Chondrocyte (in vitro differentiated cells): ENCODE measurements at places on chromosomes 12 and 14. TPM values are rescaled to one million over a fixed set of nuclear protein-coding genes. Genes with fewer than 3 reads are reported as not detected.

The RNASE9 gene
- total RNA-seq: not detected in 3 replicates

The CLEC7A gene
- not detected in 3 replicates for total RNA-seq

The MON2 gene
- 42.6 to 73.8 TPM (median 47.2 TPM) in 3 replicates for total RNA-seq

The NKX2-8 gene
- not detected in 3 replicates for total RNA-seq

The TOMM20L gene
- not detected in 3 replicates for total RNA-seq

The CISTR gene
- not detected in 3 replicates for total RNA-seq

The SIX4 gene
- total RNA-seq: 26.0 to 44.9 TPM (median 26.2 TPM) in 3 replicates

The PTPRR gene
- 0.12 to 0.26 TPM in 2 of 3 replicates, not detected in the other for total RNA-seq

The VIPAS39 gene
- total RNA-seq: 21.2 to 24.3 TPM (median 21.9 TPM) in 3 replicates

The ARMH4 gene
- 22.7 to 30.4 TPM (median 23.3 TPM) in 3 replicates for total RNA-seq

The SCFD1 gene
- total RNA-seq: 82.4 to 99.2 TPM (median 98.2 TPM) in 3 replicates

The OR6C74 gene
- total RNA-seq: not detected in 3 replicates

The IFI27 gene
- total RNA-seq: 1.5 to 3.3 TPM (median 1.5 TPM) in 3 replicates

The SMCO2 gene
- total RNA-seq: not detected in 3 replicates
